ENCODE measurements at places on chromosomes 1 and 21.

DNA sequence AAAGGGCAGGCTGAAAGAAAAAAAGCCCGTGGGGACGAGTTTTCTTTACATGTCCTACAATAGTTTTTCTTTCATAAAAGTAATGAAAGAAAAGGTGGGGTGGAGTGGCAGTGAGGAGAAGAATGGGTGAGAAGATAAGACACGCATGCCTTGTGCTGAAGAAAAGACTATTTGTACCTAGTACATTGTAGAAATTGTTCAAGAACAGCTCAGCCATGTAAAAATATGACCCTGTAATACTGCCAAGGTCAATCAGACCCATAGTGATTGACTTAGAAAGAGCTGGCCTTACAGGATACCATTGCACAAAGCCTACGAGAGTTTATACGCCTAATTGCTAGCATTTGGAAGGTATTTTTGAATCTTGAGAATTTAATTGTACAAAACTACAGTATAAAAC, 126.0 kb upstream of the NRIP1 start:
- DNase-seq, result no peak

- peak; percentile 10 for DNase-seq
Observed at GRCh38 chr1:22861764-22862440, 110.8 kb downstream of the LACTBL1 start.

DNA sequence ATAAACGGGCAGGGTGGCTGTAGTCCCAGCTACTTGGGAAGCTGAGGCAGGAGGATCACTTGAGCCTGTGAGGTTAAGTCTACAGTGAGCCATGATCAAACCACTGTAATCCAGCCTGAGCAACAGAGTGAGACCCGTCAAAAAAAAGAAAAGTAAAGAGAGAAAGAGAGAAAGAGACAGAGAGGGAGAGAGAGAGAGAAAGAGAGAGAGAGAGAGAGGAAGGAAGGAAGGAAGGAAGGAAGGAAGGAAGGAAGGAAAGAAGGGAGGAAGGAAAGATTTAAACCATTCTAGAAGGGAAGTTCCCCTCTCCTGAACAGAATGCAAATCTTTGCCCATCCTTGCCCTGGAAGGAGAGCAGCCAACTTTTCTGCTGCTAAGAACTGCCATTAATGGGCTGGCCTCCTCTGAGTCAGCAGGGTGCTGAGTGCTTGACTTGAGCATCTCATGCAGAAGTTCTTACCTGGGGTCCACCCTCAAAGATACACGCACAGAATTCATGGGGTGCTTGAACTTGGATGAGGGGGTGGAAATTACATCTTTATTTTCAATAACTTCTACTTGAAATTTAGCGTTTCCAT, 24.5 kb upstream of the TARDBP start:
- DNase-seq, result no peak

GRCh38 chr1:183870351-183871077, 65.6 kb downstream of the RGL1 start:
- DNase-seq, result no peak

DNA sequence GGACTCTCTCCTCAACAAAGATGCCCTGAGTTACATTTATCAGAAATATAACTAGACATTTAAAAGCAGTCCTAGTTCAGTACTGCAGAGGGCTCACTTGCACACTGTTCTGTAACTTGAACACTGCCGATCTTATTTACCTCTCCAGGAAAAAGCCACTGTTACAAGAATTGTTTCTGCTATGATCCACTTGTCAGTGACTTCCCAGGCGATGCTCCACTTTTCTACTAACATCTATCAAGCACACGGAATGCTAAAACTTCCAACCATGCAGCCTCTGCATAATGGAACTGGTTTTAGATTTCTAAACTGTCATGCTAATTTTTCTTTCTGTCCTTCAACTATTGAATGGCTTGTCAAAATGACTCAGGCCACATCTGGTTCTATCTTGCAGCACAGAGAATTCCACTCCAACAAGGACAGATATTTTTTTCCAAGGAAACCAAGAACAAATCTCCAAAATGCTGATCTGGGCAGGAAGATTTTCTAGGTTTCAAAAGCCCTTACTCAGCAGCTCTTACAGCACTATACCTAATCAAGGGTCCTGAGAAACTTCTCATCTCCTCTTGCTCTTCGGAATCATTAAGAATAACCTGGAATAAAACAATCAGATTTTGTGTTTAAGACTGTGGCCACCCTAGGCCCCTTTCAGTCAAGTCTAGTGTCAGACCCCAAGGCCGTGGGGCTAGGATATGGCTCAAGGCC, 9.9 kb downstream of the SEC16B start:
- DNase-seq, result no peak

GRCh38 chr1:1752636-1753606, 25.3 kb downstream of the NADK start:
- DNase-seq, result no peak

- DNase-seq, result no peak
Observed at GRCh38 chr1:15432324-15432723, 5.9 kb upstream of the CTRC start.

- no peak for DNase-seq
Observed at GRCh38 chr1:28365864-28366263, 3.7 kb upstream of the PHACTR4 start.

- no peak for DNase-seq
Observed at GRCh38 chr1:42419126-42419821, 36.5 kb downstream of the ZMYND12 start.

- DNase-seq, result peak; percentile 30
Observed at GRCh38 chr1:8423269-8423691, 105.4 kb downstream of the SLC45A1 start.

DNA sequence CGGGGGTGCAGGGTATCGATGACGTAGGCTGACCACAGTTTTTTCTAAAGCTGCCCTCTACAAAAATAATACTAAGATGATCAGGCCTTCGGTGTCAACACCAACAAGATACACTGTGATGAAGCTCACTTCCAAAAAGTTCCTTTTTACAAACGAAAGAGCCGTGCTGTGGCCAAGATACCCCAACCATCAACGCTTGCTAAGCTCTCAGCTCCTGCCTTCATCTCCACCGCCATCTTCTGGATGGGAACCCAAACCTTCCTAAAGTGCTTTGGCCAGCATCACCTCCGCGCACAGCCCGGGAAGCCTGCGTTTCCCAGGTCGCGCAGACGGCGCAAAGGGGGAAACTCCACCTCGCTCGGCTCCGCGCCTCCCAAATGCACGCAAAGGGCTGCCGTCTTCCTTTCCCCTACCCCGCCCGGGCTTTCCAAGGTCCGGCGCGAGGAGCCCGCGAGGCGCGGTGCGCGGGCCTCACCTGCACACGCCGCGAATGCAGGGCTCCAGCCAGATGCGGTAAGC, 541 bp downstream of the USP48 start:
- DNase-seq, result peak; percentile 28

- no peak for DNase-seq
Observed at GRCh38 chr1:32197837-32198236, 2.6 kb upstream of the CCDC28B start.

DNA sequence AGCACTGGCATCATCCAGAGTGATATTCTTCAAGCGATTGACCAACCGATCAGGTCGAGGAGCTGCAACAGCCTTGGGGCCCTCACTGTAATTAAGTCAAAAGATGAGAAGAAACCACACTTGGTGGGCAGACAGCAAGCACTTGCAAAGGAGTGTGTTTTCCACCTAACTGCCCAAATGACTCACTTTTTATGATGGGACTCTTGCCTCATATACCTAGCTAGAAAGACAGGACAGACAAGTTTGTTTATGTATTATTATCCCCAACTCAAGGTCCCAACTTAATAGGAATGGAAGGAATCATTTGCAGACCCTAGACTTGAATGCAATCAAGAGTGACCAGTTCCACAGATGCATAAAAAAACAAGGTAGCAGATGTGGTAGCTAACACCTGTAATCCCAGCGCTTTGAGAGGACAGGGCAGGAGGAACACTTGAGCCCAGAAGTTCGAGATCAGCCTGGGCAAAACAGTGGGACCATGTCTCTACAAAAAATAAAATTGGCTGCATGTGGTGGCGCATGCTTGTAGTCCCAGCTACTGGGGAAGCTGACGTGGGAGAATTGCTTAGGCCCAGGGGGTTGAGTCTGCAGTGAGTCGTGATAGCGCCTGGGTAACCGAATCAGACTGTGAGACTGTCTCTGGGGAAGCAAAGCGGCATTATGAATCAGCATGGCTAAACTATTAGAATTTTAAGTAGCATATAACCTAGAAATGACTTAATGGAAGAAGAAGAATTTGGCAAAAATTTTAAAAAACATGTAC, 2.3 kb upstream of the NRAS start:
- peak; percentile 2 for DNase-seq

All from stimulated activated CD4-positive, alpha-beta T cell treated with anti-CD3 and anti-CD28 coated beads, Interleukin-2, amount 100 ng/mL, for 48 hours (primary cell).